ENCODE measurements at places on chromosomes 7 and 10.

GRCh38 chr7:15947754-15948153, 261.3 kb upstream of the MEOX2 start:
- DNase-seq: no peak

GRCh38 chr10:18044976-18045720, 93.4 kb downstream of the SLC39A12 start:
- no peak for DNase-seq

DNA sequence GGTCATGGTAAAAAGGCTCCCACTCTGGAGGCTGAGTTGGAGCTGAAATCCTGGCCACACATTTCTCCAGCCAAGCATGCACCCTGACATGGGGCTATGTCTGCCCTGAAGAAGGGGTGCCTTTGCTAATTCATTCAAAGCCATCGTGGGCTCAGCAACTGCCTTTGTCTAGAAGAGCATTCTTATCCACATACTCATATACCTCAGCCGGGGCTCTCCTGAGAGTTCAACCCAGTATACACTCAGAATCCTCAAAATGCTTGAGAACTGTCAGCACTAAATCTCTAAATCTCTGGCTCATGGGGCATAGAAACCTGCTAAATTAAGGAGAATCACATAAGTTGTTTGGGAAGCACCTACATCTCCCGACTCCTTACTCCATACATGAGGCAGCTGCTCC, 89.3 kb downstream of the MRPL32 start:
- no peak for DNase-seq

- no peak for DNase-seq
Observed at GRCh38 chr10:113980408-113981087, 63.1 kb upstream of the ADRB1 start.

- no peak for DNase-seq
Observed at GRCh38 chr7:38975944-38976392, 1.7 kb upstream of the POU6F2 start.

- no peak for DNase-seq
Observed at GRCh38 chr10:71584902-71585563, 134.5 kb downstream of the C10orf105 start.

DNA sequence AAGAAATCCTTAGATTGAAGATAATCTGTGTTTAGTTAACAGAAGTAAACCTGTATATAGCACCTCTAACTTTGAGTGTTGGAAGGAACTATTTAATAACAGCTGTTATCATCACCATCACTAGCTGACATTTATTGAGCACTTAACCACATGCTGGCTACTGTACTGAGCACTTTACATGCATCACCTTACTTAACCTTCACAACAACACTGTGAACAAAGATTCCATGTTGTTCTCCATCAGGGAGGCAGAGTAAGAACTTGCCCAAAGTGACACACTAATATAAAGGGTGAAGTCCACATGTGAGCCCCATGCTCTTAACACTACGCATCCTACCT, 182.2 kb downstream of the ST7 start:
- DNase-seq: no peak

DNA sequence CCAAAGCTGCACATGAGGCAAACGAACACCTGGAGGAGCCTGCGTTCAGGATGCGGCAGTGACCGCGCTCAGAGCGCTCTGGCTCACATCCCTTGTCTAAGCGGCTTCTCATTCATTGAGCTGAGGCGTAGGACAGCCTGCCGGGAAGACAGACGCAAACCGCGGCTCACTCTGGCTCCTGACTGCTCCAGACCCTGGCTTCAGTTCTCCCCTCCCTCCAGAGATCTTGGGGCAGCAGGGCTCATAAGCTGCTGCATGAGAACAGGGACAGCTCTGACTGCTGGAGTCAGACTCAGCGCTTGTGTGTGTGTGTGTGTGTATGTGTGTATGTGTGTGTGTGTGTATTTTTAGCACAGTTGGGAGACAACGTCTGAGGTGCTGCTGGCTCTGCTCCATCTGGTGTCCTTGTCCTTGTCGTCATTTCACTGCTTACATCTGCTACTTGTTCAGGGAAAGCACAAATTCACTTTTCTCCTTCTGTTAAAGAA, 15.8 kb upstream of the LYZL2 start:
- DNase-seq: no peak

- DNase-seq: no peak
Observed at GRCh38 chr7:26153823-26154783, 2.1 kb downstream of the NFE2L3 start.

- no peak for DNase-seq
Observed at GRCh38 chr10:110337906-110338305, 33.2 kb upstream of the SMNDC1 start.

- no peak for DNase-seq
Observed at GRCh38 chr7:90216080-90216674, 4.6 kb downstream of the STEAP2 start.

DNA sequence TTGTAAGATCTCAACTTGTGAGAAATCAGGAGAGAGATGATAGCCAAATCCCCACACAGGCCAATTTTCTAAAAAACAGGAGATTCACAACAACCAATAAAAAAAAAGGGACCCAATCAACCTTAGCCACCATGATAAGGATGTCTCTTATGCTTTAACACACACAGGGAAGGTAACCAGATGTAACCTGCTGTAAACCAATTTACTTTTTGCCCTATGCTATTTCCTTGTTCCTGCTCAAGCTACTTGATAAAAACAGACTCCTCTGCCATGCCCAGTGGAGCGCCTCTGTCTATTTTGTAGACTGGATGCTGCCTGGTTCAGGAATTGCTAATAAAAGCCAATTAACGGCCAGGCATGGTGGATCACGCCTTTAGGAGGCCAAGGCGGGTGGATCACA, 123.5 kb upstream of the NPVF start:
- no peak for DNase-seq

GRCh38 chr7:34622771-34623250, 35.2 kb upstream of the NPSR1 start:
- no peak for DNase-seq

GRCh38 chr7:155987681-155988235, 175.5 kb upstream of the SHH start:
- DNase-seq: no peak

- no peak for DNase-seq
Observed at GRCh38 chr7:101535351-101535751, 93.7 kb downstream of the MYL10 start.

DNA sequence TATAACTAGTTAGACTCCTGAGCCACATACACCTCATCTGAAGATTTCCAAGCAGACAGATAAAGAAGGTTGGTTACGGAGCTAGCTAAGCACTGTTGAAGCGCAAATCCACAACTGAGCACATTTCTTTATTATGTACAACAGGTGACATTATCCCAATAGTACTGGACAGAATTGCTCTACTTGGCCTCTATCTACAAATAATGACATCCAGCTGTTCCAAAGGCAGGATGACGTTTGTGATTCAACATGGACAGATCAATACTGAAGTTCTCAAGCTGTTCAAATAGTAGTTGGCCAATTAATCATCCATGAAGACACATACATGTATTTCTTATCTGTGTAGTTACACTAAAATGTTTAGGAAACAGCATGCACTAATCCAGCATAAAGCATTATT, 101.0 kb downstream of the UBE2H start:
- no peak for DNase-seq

- DNase-seq: no peak
Observed at GRCh38 chr10:132890301-132890700, 52.1 kb downstream of the CFAP46 start.

- no peak for DNase-seq
Observed at GRCh38 chr7:105776068-105776790, 100.2 kb downstream of the ATXN7L1 start.

DNA sequence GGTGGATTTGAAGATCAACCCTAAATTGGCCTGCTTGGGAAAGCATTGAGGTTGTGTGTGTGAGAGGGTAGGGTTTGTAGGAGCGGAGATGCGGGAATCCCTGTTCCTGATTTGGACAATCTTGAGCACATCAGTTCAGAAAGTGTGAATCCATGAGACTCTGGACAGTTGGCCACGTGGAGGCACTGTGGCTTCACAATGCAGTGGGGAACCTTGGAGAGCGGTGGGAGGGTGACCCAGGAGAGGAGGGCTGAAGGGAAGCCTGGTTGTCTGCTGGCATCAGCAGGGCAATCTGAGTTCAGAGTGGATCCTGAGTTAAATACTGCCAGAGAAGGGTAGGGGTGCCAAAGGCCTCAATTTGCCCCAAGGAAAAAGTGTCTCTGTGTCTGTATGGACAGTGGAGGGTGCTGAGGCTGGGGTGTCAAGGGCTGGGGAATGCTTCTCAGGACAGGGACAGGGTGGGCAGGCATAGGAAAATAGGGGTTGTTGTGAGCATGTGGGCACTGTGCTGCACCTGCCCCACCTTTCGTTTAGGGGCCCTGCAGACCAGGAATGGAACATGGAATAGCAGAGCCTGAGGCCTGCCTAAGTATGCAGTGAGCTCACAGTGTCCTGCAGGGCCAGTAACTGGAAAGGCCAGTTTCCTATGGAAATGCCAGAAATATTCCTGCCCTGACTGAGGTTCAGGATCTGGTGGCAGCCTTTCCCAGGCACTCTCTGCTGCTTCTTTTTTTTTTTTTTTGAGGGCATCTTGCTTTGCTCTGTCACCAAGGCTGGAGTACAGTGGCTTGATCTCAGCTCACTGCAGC, 162.9 kb upstream of the PRSS58 start:
- DNase-seq: no peak

GRCh38 chr7:115122388-115122787, 200.5 kb downstream of the MDFIC start:
- no peak for DNase-seq

DNA sequence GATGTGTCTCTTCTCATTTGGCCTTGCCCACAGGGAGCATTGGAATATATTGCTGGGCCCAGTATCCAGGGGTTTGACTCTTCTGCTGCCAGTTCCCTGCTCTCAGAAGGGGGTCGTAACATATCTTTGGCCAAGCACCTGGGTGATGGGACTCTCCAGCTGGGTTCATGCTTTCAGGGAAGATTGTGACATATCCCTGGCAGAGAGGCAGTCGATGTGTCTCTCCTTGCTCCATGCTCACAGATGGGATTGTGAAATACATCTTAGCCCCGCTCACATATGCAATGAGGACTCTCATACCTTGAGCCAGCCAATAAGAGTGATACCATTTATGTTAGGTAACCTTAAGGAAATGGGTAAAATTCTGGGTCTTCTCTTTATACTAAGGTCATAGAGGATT, 39.2 kb upstream of the ZNF680 start:
- no peak for DNase-seq

- no peak for DNase-seq
Observed at GRCh38 chr10:3516234-3516922, 268.6 kb downstream of the KLF6 start.

DNA sequence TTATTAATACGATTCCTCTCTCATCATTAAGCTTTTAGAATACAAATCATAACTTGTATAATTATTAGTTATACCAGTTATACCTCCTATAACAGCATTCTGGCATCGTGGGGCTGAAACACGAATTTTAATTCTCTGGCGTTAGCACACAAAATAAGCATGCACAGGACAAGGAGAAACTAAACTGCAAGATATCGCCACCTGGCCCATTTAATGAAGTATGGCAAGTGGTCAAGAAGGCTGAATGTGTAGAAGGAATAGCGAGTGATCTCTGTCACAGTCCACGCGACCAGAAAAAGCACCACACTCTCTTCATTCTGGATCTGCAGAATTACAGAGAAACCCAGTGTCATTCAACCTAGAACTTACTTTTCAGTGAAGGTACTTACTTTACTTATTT, 18.1 kb downstream of the HACD1 start:
- no peak for DNase-seq

DNA sequence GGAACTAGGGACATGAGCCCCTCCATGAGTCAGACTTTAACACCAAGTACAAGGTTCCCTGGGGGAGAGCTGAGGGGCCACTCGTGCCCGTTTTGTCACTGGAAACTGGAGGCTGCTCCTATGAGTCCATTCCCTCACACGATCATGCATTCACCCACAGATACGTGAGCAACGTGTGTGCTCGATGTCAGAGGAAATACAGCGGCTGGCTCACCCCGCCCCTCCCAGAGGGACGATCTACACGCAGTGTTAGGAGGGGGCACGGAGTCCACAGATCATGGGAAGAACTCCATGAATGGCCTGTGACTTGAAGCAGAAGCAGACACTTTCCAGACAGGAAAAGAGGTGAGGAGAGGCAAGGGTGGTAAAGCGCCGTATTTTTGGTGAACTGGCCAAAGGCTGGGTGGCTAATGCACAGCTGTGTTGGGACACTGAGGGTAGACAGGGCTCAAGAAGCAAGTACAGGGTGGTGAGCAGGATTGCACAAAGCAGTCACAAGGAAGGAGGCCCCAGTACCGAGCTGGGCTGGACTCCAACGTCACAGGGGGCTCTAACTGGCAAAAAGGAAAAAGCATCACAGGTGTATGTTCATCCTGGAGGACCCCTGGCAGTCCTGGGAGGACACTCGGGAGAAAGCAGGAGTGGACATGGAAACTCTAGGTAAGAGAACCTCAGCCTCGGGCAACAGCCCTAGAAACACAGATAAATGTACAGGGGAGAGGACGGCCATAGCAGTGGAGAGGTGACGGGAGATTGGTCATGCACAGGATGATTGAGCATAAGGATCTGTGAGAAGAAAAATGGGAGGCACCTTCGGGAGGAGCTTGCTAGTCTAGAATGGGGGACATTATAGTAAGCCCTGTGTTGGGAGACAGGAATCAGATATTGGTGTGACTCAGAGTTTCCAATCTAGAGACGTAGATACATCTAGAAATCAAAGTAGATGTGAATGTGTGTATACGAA, 41.2 kb downstream of the TNS3 start:
- DNase-seq: no peak

- DNase-seq: no peak
Observed at GRCh38 chr10:115167751-115168150, 74.6 kb downstream of the ATRNL1 start.

GRCh38 chr10:110105873-110106272, 98.1 kb downstream of the ADD3 start:
- DNase-seq: no peak

DNA sequence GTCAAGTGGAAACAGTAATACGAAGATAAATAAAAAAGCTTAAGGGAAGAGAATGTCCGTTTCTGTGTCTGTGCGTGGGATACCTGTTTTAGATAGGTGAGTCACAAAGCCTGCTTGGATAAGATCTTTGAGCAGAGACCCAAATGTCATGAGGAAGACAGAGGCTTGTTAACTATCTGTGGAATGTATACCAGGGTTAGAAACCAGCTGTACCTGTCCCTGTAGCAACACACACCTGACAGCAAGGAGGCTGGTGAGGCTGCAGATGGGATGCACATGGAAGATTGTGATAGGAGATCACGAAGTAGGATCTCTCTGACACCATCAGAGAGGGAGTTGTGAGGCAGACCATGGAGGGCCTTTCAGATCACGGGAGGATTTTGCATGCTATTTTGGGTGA, 105.3 kb downstream of the ARHGAP21 start:
- DNase-seq: no peak

- no peak for DNase-seq
Observed at GRCh38 chr10:97546456-97547270, 25.9 kb upstream of the ANKRD2 start.

- no peak for DNase-seq
Observed at GRCh38 chr10:63760708-63761047, 239.5 kb downstream of the REEP3 start.

DNA sequence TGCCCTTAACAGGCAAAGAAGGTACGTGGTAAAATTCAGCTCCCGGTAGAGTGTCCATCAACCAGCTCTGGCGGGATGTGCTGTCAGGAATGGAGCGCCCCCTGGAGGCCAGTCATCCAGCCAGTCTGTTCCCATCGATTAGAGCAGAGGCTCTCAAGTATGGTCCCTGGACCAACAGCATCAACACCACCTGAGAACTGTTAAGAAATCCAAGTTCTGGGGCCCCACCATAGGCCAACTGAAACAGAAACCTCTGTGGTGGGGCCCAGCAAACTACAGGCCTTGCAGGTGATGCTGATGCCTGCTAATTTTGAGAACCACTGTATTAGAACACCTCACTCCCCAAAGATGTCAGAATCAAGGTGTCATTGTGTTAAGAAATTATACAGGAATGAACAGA, 109.2 kb downstream of the DPY19L1 start:
- peak; percentile 33 for DNase-seq

All from activated CD8-positive, alpha-beta memory T cell treated with anti-CD3 and anti-CD28 coated beads for 1 hour (primary cell).